ENCODE measurements at places on chromosomes 7 and 10.
A peak's percentile ranks its signal among the peaks of the same experiment; 100 is the strongest.

DNA sequence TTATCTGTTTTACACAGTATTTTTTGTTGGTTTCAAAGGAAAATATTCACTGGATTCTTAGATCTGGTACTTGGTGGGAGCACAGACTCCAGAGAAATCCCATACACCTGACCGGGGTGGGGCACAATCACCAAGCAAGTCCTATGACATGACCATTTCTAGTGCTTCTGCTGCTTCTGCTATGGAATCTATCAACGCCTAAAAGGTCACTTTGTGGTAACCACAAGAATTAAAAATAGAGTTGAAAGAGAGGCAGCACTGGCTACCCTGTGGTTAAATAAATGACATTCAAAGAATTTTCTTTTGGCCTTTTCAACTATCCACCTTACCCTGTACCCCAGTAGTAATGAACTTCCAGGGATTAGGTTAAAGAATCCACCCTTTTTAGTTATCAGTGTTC, 329.9 kb upstream of the VWC2 start:
- DNase-seq: no peak

DNA sequence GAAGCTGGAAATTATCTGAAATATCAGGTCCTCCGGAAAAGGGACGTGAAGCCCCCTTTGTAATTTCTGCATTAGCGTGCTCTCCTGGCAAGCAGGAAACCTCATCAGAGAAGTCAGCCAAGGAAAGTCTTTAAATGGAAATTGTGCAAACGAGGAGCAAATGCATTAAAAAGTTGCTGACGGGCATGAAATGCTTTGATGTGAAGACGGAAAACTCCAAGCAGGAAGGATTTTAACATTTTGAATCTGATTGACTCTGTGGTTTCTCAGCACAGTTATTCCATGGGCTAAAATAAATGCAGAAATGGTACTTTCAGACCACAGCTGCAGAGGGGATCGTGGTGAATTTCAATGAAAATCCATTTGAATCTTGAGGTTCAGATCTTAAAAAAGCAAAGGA, 167.8 kb downstream of the AHR start:
- no peak for DNase-seq

DNA sequence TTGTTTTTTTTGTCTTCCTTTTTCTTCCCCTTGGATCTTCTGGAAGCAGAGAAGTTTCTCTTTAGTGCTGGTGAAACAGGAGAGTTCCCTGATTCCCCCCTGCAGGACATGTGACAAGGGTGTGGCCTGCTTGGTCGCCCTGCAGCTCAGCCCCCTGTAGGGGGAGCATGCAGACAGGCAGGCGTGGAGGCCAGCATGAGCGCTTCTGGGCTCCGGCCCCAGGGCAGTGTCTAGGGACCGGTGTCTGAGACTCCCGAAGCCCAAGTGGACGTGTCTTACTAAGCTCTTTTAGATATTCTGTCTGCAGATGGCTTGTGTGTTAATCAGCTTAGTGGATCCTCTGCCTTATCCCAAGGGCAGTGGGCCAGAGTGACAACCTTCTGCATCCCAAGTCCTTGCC, 26.1 kb downstream of the PRSS58 start:
- no peak for DNase-seq

DNA sequence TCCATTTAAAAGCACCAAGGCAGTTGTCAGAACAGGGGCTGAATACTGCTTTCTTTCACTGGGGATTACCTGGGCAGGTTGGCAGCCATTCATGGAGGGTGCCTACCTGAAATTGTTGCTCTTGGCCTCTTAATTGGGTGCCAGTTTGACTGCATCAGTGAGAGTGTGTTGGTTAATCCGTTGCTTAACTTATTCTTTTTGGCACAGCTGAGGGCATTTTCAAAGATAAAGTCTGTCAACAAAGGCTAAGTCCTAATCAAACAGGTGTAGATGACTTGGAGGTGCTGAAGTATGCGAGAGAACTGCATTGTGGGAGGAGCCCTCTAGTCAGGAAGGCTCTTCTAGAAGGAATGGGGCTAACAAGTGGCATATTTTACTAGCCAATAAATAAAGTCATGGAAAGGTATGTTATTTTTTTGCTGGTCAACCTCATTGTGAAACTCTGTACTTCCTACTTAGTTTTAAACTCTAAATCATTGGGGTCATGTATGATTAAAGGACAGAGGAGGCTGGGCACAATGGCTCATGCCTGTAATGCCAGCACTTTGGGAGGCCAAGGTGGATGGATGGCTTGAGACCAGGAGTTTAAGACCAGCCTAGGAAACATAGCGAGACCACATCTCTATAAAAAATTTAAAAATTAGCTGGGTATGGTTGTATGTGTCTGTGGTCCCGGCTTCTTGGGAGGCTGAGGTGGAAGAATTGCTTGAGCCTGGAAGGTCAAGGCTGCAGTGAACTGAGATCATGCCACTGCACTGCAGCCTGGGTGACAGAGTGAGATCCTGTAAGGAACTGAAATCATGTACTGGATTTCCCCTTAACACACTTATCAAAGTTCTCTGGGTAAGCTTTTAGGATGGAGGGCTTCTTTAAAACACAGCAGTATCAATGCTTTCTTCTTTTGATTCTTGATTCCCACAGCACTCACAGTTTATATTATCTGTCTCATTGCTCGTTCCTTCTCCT, 134.1 kb downstream of the LRMDA start:
- no peak for DNase-seq

DNA sequence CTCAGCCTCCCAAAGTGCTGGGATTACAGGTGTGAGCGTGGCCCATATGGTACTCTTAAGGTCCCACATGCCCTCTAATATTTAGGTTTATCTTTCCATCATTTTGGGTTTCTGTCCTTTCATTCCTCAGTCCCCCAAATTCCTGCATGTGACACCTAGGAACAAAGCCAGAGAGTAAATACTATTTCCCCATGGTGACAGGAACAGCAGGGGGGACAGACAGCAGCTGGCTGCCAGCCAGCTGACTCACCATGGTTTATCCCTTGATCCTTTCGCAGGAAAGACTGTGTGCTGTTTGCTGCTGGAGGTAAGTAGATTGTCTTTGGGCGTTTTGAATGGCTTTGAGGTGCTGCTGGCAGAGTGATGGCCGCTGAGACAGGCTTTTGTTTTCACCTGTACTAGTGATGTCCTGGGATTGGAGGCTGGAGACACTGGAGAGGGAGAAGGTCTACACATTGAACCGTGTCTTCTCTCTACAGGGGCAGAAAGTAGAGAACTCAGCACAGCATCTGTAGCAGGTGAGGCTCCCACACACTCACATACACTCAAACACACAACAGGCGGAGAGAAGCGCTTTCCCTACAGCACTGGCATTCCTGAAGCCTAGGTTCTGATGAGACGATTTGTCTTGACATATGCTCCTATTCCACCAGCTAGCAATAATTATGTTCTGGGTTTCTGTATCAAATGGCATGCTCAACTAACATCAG, 83.7 kb upstream of the EFCAB10 start:
- DNase-seq: no peak

DNA sequence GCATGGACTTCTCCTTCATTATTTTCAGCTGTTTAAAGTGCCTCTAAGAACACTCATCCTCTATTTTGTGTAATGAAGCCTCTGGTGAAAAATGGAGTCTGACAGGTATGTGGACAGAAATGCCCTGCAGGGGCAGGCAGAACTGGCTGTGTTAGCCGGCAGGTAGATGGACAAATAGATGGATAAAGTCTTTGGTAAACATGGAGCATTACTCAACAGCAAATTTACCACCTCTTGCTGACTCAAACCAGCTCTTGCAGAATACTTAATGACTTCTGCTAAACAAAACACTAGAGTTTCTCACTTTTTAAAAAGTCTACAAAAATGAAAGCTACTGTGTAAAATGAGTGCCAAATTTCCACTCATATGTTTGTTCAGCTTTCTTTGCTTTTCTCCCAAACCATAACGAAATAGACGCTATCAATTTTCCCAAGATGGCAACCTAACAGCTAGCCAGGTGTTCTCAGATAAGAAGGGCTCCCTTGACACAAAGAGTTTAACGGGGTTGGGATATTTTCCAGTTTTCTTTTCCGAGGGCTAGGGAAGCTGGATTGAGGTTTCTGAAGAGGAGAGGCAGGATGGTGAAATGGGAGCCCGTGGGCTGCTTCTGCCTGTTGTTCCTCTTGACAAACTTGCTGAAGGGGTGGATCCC, 71.9 kb upstream of the HABP2 start:
- no peak for DNase-seq

DNA sequence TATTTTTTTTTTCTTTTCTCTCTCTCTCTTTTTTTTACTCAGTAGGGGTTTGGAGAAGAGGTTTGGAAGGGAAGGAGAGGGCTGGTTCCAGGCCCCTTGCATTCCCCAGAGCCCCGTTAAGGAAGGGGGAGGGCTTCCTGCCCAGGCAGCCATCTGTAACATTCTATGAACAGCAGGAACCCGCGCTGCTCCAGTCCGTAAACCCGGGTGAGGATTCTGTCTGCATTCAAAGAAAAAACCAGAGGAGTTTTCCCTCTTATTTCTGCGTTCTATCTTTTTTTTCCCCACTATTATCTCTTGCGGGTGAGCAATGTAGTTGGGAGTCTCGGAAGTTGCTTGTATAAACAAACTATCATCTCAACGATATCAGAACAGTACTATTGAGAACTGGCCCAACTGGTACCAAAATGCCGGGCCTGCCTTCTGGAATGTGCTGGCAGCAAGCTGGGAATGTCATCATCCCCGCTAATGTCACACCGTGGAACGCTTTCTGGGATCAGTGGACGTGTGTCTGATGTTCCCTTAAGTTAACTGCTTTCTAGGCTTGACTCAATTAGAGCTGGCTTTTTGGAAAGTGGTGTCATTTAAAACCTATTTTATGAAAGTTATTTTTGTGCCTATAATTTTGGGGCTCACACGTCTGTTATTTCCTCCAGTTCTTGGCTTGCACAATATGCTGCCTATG, 153.1 kb upstream of the MEOX2 start:
- DNase-seq: peak; percentile 40

DNA sequence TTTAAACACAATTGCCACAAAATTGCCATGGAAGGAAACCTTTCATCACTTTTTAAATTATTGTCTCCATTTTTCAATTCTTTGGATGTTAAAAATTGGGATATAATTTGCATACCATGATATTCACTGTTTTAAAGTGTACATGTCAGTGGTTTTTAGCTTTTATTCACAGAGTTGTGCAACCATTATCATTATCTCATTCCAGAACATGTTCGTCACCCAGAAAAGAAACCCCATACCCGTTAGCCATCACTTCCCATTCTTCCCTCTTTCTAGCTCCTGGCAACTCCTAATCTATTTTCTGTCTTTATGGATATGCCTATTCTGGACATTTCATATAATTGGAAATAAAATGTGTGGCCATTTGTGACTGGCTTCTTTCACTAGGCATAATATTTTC, 260.3 kb upstream of the FERD3L start:
- DNase-seq: no peak
